ENCODE measurements at places on chromosomes 5 and 9. TPM values are rescaled to one million over a fixed set of nuclear protein-coding genes. Genes with fewer than 3 reads are reported as not detected.

TAF1L gene
- not detected for total RNA-seq

CSF1R gene
- total RNA-seq, result 1.4 TPM

DNA sequence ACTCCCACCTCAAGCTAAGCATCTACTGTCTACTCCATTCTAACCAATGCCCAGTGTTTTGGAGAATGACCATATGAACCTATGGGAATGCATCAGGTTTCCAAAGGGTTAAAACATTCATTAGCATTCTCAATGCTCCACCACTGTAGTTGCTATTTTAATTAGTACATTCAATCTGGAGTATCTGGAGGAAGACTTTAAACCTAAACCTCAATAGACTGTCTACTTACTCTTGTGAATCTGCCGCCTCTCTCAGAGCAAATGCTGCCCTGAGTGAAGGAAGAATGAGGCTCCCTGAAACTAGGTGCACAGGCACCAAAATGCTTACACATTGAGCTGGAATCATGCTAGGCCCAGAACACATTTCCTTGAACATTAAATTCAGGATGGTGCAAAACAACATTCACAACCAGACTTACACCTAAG is 2.0 kb downstream of the ENC1 start:
- DNase-seq, result no peak

- DNase-seq, result no peak
Measured at GRCh38 chr5:41842777-41843176, 27.4 kb downstream of the OXCT1 start.

GRCh38 chr5:166370928-166371690 is 1920.3 kb upstream of the WWC1 start:
- no peak for DNase-seq

DNA sequence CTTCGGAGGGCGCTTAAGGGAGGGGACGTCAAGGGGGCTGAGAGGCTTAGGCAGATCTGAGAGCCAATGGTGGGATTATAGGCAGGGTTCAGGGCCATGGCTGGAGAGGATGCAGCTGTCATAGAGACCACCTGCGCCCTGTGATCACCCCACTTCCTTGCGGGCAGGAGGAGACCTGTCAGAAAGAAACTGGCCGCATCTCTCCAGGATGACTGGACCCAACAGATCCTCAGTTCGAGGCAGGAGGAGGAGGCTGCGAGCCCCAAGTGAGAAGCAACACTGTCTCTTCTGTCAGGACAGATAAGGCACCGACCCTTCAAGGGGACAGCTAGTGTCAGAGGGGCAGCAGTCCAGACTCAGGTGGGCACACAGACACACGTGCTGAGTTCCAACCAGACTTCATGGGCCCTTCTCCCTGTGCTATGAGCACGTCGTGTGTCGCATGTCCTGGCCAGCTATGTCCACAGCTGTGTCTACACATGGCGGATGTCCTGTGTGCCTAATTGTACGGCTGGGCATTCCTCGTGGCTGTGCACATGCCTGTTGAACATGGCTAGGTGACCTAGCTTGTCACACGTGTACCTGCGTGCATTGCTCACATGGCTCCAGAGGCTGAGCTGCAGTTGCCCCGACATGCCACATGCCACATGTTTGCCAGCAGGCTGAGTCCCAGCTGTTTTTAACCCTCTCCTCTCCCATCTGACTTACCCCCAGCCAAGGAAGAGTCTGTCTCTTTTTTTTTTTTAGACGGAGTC is 583 bp upstream of the AQP3 start:
- no peak for DNase-seq

GRCh38 chr5:61047346-61047745 is 102.3 kb downstream of the NDUFAF2 start:
- DNase-seq, result no peak

DNA sequence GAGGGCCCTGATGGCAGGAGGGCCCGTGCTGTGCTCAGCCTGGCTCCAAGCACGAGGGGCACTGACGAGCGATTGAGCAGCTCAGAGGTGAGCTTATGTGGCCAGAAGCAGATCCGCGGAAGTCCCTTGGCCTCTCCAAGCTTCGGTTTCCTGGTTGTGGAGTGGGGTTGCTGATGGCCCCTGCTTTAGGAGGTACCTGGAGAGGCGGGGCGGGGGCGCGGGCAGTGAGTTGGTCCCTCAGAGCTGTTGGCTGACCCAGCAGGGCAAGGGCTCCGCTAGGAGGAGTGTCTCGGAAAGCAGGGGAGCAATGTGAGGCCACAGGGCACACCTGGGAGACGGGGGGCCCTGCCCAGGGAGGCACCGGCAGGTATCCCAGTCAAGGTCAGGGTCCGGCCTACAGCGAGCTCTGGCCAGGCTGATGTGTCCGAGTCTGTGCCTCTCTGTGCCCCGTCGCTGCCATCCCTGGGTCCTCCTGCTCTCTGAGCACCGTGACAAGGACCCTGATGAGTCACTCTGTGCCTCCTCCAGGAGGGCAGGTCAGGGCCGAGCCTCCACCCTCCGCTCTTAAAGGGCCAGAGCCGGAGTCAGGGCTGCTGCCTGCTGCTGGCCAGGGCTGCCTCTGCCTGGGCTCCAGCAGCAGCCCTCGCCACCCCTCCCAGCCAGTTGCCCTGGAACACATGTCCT is 14.8 kb downstream of the NCS1 start:
- DNase-seq, result no peak

Measured in natural killer cell treated with Interleukin-12 subunit alpha and Interleukin-12 subunit beta and Interleukin-15 and Interleukin-18, amount 100 ng/mL, for 72 hours (primary cell).